ENCODE measurements at places on chromosomes 2 and 18. TPM values are rescaled to one million over a fixed set of nuclear protein-coding genes. Genes with fewer than 3 reads are reported as not detected.

GRCh38 chr18:63298400-63299365 is 20.9 kb downstream of the BCL2 start:
- no peak for DNase-seq

- DNase-seq, result no peak
These were observed 43.4 kb downstream of the GAREM1 start for GRCh38 chr18:32427084-32427900.

- DNase-seq, result no peak
These were observed 10.1 kb upstream of the ADAM23 start for GRCh38 chr2:206433190-206433589.

GRCh38 chr2:149658553-149658952 is 71.0 kb upstream of the MMADHC start:
- DNase-seq, result no peak

- DNase-seq, result no peak
These were observed 96.5 kb upstream of the CELF4 start for GRCh38 chr18:37662099-37662498.

DNA sequence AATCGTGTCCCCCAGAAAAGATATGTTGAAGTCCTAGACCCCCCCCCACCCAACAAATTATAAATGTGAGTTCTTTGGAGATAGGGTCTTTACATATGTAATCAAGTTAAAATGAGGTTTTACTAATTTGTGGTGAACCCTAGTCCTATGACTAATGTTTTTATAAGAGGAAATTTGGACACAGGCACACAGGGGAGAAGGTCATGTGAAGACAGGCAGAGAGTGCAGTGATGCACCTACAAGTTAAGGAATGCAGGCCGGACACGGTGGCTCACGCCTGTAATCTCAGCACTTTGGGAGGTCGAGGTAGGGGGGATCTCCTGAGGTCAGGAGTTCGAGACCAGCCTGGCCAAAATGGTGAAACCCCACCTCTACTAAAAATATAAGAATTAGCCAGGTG is 5.8 kb upstream of the PMAIP1 start:
- DNase-seq, result peak; percentile 66

DNA sequence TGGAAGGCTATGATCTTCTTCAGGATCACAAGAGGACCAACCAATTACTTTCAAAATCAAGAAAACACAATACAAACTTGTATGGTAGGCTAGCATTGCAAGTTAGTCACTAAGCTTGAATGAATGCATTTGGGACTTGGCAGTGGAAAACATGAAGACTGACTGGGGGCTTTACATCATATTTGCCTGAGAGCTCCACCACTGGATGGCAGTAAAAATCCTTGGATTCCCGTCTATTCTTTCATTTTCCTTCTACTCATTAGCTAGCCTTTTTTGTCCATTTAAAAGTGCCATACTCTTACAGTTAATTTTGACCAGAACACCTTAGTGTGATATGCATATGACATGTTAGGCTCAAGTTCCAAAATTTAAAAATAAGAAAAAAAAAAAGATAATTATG is 63.5 kb upstream of the RASGRP3 start:
- DNase-seq, result peak; percentile 70

Gene AKAIN1
- not detected for total RNA-seq

GRCh38 chr2:94874277-94874997 is 3.2 kb downstream of the TEKT4 start:
- DNase-seq, result peak; percentile 40

GRCh38 chr2:152449578-152449977 is 114.6 kb downstream of the FMNL2 start:
- DNase-seq, result no peak

DNA sequence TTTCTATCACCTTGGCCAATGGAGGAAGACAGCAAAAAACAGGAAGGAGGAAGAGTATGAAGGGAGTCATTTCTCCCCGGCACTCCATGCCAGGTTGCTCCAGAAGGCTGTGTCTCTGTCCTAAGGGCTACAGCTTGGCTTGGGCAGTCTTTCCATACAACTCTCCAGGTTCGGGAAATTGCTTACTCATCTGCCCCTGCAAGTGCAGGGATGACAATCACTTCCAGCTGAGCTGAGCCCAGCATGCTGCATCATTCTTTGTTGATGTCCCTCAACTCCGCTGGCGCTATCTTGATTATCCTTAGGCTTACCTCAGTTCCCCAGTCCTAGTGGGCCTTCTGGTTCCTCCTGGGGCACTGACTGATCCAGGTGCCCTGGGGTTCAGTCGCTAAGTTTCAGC is 86.9 kb upstream of the COPS8 start:
- peak; percentile 49 for DNase-seq

Gene GALR1
- not detected for total RNA-seq

Gene TRAF3IP1
- 12.7 TPM for total RNA-seq

GRCh38 chr2:239121600-239122012 is 273.7 kb downstream of the TWIST2 start:
- DNase-seq, result no peak

Gene DPP10
- not detected for total RNA-seq

DNA sequence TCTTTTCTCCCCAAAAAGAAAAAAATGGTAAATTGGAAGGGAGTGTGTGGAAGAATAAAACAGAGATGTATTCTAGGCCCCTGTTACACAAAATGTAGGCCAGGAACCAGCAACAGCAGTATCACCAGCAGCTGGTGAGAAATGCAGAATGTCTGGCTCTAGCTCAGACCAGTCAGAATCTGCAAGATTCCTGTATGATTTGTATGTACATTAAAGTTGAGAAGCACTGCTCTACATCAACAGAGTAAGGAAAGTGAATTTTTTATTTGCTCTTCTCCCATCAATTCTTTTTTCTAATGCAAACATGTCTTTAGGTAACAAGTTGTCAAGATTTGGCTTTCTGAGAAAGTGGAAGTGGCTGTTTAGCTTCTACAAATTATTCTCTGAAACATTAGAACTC is 235.4 kb upstream of the FANCL start:
- no peak for DNase-seq

GRCh38 chr2:133462811-133463210 is 105.5 kb downstream of the NCKAP5 start:
- no peak for DNase-seq

GRCh38 chr2:174561283-174561971 is 36.2 kb downstream of the WIPF1 start:
- no peak for DNase-seq

DNA sequence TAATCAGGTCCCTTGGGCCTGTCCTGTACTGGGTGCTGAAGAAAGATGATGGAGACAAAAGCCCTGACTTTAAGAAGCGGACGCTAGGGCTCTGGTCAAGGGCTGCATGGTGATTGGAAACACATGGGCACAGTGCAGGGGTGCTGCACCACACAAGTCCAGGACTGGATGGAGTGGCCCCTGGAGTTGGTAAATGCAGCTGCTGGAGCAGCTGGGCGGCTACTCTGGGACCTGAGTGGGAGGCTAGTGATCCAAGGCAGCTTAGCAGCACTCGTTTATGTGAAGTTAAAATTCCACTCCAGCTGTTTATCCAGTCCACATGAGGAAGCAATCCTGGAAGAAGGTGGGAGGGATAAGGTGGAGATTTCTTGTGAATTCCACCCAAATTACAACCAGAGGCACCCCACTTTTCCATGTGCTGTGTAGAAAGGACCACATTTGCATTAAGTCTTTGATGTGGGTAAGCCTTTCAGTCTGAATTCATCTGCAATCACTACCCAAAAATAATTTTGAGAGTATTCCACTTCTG is 24.9 kb downstream of the MERTK start:
- DNase-seq, result no peak

DNA sequence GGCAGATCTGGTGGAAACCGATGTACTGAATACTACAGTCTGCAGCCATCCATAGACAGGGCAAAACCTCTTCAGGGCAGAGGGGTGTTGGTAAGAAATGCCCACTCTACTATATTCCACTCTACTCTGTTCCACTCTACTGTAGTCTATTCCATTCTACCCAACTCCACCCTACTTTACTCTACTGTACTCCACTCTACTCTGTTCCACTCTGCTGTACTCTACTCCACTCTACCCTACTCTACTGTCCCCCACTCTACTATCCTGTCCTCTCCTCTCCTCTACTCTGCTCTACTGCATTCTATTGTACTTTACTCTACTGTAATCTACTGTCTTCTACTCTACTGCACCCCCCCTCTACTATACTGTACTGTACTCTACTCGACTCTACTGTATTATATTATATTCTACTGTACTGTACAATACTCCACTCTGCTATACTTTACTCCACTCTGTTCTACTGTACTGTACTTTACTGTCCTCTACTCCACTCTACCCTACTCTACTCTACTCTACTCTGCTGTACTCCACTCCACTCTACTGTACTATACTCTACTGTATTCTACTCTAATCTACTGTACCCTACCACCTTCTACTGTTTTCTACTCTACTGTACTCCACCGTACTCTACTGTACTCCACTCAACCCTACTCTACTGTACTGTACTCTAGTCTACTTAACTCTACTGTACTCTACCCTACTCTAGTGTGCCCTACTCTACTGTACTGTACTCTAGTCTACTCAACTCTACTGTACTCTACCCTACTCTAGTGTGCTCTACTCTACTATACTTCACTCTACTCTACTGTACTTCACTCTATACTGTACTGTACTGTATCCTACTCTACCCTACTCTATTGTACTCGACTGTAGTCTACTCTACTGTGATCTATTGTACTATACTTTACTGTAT is 17.0 kb upstream of the FOXI3 start:
- no peak for DNase-seq

Gene RFX8
- not detected for total RNA-seq

Gene C2orf42
- 12.5 TPM for total RNA-seq

- DNase-seq, result peak; percentile 96
These were observed 133.1 kb downstream of the NEDD4L start for GRCh38 chr18:58177004-58177717.

Gene PROM2
- total RNA-seq, result 2.9 TPM

Measured in M059J (cell line).